Stimulated activated CD8-positive, alpha-beta memory T cell treated with anti-CD3 and anti-CD28 coated beads, Interleukin-4, amount 100 ng/mL, for 1 hour (primary cell): ENCODE measurements at places on chromosomes 5 and 9.

GRCh38 chr9:126743041-126743440 is 61.8 kb upstream of the ZBTB43 start:
- no peak for DNase-seq

DNA sequence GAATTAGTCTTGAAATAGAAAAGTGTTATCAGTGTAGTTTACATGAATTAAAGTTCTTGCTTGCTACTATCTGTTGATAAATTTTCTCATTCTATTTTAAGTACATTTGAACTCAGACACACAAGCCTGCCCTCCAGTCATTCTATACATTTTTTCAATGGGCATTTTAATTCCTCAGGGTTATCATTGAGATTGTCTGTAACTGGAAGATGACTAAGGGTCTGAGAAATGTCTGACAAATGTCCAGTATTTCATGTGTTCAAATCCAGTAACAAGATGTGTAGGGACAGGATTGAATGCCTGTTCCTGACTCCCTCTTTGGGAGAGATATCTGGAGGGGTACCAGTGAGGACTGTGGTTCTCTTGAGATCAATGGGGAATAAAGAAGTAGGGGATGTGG is 223.9 kb upstream of the ADAMTSL1 start:
- DNase-seq, result no peak

- no peak for DNase-seq
Observed at GRCh38 chr9:137919095-137919465, 41.5 kb downstream of the CACNA1B start.

- no peak for DNase-seq
Observed at GRCh38 chr9:109371374-109371773, 50.5 kb upstream of the EPB41L4B start.

GRCh38 chr9:127708952-127709587 is 2.3 kb downstream of the CFAP157 start:
- DNase-seq, result no peak

DNA sequence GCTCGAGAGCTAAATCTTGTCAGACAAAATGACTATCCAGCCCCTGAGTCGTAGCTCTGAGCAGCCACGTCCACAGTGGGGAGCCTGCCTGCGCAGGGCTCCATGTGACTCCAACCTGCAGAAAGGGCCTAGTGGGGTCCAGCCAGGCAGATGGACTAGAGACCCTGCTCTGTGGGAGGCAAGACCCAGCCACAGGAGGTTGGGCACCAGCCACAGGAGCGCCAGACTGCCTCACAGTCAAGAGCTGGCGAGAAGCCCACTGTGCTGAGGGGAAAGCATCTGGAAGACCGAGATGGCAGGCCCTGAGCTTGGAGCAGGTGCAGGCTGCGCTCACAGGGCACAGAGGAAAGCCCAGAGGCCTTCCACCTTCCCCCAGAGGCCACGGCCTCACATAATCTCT is 61.4 kb downstream of the C5orf15 start:
- DNase-seq, result no peak

GRCh38 chr9:26643826-26644225 is 248.8 kb downstream of the CAAP1 start:
- no peak for DNase-seq

- no peak for DNase-seq
Observed at GRCh38 chr5:10524376-10525123, 39.3 kb upstream of the ANKRD33B start.

GRCh38 chr5:58285900-58286299 is 174.0 kb downstream of the PLK2 start:
- DNase-seq, result no peak

- DNase-seq, result no peak
Observed at GRCh38 chr5:55989860-55990259, 4.9 kb downstream of the IL6ST start.

GRCh38 chr9:93054758-93055704 is 3.5 kb upstream of the SUSD3 start:
- no peak for DNase-seq

- DNase-seq, result no peak
Observed at GRCh38 chr5:167745868-167746267, 545.6 kb upstream of the WWC1 start.

- DNase-seq, result no peak
Observed at GRCh38 chr5:154236536-154237375, 46.2 kb downstream of the GALNT10 start.

DNA sequence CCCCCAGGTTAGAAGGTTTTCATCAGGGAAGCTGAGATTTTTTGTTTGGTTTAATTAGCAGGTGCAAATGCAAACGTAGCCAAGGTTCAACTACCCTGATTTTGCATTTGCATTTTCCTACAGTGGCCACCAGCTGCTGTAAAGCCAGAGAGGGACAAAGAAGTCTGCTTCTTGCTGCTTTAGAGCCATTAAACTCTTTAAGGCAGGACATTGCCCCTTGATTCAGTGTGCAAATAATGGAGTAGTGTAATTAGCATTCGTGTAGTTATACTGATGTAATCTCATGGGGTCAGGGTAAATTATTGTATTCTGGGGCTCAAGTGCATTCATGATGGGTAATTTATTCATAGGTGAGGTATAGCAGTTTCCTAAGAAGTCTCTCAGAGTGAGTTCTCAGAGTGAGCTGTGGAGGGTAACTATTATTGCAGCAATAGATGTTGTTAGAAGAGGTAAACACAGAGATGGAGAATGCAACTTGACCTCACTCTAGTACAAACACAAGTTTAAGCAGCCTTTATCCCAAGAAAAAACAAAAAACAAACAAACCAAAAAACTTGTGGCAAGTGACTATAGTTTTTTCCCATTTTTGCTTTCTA is 526.5 kb downstream of the KIF4B start:
- no peak for DNase-seq

DNA sequence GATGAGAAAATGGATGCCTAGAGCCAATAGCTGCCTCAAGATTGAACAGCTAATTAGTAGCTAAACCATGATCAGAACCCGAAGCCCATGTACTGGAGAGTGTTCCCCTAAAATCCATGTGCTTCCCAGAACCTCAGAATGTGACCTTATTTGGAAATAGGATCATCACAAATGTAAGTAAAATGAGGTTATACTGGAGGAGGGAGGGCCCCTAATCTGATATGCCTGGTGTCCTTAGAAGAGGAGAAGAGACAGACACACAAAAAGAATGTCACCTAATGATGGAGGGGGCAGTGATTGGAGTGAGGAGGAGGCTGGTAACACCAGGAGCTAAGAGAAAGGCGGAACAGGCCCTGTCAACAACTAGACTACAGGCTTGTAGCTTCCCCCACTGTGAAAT is 41.3 kb upstream of the FBP1 start:
- no peak for DNase-seq

- DNase-seq, result no peak
Observed at GRCh38 chr5:126927429-126927828, 102.9 kb downstream of the MARCHF3 start.

GRCh38 chr5:219460-219863 is 1.3 kb downstream of the SDHA start:
- no peak for DNase-seq
